ENCODE measurements at places on chromosomes 2 and 18.

DNA sequence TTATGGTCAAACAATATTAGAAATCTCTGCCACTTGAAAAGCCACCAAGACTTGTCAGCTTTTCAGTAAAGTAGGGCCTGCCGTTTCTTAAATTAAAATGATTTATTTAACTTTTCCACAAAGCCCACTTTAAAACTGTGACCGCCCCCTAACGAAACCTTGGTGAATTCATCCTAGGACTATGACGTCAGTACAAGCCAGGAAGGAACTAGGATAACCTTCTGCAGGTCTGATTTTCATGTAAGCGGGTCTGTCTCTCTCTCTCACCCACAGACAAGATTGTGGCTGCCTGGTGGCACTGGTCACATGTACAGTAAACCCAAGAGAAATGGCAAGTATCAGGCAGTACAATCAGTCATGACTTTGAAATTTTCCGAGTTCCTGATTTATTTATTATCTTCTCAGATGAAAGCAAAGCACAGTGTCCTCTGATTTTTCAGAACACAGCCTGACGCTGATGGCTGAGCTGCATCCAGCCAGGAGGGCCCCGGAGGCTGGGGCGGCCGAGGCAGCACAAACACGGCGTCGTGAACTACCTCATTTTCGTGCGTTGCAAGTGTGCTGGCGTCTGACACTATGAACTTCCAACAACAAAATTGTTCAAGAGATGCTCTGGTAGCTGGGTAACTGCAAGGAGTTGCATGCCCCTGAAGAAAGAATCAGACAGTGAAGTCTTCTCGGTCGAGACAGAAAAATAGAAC lies 18.9 kb downstream of the SALL3 start:
- no peak for DNase-seq

DNA sequence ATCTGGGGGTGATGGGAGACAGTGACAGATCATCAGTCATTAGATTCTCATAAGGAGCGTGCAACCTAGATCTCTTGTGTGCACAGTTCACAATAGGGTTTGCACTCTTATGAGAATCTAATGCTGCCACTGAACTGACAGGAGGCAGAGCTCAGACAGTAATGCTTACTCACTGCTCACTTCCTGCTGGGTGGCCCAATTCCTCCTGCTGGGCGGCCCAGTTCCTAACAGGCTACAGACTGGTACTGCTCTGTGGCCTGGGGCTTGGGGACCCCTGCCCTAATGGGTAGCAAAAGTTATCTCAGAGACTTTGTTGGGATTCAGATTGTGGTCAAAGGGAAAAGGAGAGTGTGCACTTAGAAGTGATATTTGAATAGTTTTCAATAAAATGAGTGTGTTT lies 840.1 kb upstream of the ID2 start:
- DNase-seq = no peak

GRCh38 chr18:8610459-8610851 lies 1.2 kb downstream of the RAB12 start:
- no peak for DNase-seq

- DNase-seq = no peak
These were observed 937.1 kb downstream of the TSN start for GRCh38 chr2:122692400-122693083.

DNA sequence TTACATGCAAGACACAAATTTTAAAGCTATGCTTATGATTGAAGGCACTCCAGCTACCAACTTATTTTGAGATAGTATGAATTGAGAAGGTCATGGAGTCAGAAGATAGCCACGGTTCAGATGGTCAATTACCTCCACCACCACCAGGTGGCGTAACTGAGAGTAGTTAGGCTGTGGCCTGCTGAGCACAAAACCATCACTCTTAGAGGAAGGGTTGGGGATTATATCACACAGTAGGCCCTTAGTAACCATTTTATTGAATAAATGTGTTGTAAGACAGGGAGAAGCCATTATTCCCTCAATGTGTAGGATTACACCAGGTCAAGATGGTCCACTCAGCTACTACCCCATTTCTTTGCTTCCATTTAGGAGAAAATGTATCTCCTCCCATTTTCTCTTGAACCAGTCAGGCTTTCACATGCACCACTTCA lies 18.8 kb downstream of the KLHL41 start:
- DNase-seq = peak; percentile 31

DNA sequence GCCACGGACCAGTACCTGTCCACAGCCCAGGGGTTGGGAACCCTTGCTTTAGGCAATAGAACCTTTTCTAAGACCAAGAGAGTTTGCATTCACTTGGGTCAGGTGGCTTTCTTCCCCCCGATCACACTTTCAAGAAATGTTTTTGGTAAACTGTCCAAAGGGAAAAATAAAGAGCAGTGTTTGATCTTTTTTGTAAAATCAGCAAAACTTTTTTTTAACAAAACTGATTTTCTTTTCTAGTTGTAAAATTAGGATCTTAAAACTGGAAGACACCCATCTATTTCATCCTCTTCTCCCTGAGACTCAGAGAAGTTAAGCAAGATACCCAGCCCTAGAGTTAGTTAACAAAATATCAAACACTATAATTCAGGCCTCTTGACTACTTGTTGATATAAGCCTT lies 6.1 kb upstream of the SESTD1 start:
- no peak for DNase-seq

All from left colon (tissue), 2 donors.